ENCODE measurements at places on chromosomes 12 and 14.

- DNase-seq = no peak
Measured at GRCh38 chr14:31405599-31406232, 14.6 kb downstream of the HEATR5A start.

GRCh38 chr14:51210594-51210993 is 29.5 kb upstream of the TMX1 start:
- no peak for DNase-seq

DNA sequence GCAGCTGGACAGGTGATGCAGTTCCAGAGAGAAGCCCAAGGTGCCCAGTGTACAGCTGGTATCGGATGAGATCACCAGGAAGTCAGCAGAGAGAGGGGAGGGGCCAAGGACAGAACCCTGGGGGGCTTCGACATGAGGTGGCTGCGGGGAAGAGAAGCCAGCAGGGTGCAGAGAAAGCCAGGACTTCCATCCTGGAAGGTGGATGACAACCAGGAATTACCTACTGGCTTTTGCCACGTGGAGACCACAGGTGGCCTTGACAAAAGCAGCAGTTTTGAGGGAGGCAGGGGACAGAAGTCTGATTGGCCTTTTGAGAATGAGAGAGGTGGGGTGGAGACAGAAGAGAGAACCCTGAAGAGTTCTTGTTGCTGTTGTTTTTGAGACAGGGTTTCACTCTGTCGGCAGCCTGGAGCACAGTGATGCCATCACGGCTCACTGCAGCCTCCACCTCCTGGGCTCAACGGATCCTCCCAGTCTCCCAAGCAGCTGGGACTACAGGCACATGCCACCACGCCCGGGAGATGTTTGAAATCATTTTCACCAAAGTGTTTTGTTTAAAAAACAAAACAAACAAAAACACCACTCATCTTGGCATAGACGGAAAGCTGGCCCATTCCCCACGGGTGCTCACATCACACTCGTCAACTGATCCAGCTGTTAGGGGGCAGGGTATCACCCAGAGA is 35.2 kb downstream of the CDC42BPB start:
- DNase-seq = no peak

DNA sequence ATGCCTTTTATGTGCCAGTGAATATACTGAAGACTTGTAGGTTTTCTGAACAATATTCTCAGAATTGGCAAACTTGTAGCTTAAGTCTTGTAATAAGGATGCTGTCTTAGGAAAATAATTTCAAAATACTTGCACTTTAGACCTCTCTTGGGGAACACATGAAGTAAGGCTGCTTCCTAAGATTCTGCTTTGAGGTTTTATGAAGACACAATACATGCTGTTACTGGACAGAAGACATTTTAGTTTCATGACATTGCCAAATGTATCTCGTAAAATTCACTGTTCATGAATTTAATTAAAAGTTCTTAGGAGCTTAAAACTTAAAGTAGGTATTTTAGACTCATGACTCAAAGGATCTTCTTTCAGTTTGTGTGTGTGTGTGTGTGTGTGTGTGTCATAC is 80.7 kb downstream of the RAD51B start:
- DNase-seq = no peak

DNA sequence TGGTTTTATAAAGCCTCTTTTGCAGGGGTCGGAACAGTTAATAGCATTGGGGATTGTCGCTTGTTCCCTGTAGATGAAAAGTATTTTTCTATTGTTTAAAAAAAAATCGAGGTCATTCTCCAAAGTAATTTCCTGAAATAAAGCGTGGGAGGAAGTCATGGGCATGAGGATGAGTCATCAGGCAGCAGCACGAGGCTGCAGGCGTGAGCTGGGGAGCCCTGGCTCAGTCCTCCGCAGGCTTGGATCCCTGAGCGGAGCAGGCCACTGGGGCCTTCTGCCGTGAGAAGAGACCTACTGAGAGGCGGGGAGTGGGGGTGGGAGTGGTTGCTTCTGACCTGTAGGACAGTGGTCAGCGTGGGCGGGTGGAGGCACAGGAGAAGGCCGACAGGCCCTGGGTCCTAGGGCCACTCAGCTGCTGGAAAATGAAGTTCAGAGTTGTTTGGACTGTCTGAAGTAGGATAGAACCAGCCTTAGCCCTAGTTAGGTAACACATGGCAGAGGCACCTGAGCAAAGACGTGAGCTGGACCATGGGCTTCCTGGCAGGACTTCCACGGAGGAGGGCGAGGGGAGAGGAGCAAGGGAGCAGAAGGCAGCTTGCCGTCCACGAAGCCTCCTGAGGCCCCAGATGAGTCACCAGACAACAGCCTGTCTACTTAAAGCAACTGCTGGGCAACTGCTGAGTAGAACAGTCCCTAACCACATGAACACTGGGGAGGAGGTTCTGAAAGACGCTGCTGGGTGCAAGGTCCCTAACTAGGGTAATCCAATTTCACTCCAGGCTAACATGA is 21.1 kb upstream of the LGALS3 start:
- peak; percentile 22 for DNase-seq

- no peak for DNase-seq
Measured at GRCh38 chr12:52906191-52906601, 1.3 kb upstream of the KRT8 start.
